CD4-positive, alpha-beta T cell treated with Interleukin-6 at 100 ng/mL for 8 hours (primary cell): ENCODE measurements at places on chromosomes 3 and 15.

- DNase-seq, result no peak
These were observed 6.0 kb upstream of the GATA2 start for GRCh38 chr3:128498901-128499530.

GRCh38 chr15:72907733-72908132, 124.2 kb upstream of the ADPGK start:
- no peak for DNase-seq

DNA sequence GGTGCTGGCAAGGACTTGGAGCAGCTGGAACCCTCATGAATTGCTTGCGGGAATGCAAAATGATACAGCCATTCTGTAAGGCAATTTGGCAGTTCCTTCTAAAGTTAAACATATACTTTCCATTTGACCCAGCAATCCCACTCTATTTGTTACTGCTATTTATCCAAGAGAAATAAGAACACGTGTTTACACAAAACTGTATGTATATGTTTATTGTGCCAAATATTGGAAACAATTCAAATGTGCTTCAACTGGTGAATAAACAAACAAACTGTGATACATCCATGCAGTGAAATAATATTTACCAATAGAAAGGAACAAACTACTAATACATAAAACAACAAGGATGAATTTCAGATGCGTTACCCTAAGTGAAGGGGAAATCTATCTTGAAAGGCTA, 60.0 kb upstream of the NTRK3 start:
- DNase-seq, result no peak

DNA sequence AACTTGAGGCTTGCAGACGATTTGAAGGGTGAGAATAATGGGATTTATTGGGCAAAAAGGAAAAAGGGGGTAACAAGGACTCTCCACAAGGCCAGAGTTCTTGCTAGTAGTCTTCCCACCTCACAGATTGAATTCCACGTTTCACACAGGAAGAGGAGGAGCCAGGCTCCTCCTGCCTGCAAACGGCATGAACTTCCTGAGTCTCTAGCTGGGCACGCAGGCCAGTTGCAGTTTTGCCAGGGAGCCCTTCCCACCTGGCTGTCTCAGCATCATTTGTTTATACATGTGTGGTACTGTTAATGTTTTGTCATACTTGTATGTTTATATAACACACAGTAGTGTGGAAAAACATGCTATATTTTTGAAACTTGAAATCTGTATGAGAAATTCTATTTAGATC, 155.0 kb downstream of the NLGN1 start:
- no peak for DNase-seq

GRCh38 chr3:62644493-62644892, 230.7 kb downstream of the CADPS start:
- DNase-seq, result no peak

DNA sequence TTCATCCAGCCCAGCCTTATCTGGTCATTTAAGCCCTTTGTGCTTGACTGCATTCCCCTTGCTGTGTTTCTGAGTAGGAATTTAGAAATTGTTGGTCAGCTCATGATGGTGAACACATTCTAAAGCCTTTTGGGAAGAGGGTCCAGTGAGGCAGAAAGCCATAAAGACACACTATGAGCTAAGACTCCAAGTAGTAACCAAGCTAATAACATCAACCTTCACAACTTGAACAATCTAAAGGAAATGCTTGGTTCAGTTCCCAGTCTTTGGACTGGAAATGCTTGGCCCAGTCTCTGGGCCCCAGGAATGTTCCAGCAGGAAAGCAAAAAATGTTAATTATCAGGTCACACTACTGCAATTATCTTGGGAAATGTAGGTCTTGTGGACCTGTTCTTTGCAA, 7.7 kb downstream of the PLSCR1 start:
- no peak for DNase-seq

DNA sequence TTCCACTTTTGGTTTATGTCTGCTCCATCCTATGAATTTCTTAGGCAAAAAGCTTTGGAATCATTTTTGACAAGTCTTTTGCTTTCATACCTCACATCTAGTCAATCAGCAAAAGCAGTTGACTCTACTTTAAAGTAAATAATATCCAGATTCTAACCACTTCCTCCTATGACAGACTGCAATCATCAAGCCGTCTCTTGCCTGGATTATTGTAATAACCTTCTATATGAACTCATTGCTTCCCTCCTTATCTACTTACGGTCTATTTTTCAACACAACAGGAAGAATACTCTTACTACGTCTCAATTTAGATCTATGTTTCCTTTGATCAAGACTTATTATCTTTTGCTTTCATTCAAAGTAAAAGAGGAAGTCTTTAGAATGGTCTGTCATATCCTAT, 20.7 kb downstream of the CLDN1 start:
- no peak for DNase-seq

DNA sequence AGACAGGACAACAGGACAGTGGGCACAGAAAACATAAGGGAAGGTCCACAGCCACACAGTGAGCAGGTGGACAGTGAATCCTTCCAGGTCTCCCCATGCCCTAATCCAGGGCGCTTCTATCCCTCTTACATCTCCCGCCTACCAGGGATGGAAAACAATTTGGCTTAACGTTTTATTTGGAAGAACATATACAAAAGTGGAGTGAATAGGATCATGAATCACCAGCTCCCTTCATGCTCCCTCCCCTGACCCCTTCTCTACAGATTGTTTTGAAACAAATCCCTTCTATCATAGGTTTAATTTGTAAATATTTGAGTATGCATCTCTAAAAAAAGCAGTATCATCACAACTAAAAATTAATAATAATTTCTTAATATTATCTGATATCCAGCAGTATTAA, 52.5 kb downstream of the CLDN11 start:
- no peak for DNase-seq

DNA sequence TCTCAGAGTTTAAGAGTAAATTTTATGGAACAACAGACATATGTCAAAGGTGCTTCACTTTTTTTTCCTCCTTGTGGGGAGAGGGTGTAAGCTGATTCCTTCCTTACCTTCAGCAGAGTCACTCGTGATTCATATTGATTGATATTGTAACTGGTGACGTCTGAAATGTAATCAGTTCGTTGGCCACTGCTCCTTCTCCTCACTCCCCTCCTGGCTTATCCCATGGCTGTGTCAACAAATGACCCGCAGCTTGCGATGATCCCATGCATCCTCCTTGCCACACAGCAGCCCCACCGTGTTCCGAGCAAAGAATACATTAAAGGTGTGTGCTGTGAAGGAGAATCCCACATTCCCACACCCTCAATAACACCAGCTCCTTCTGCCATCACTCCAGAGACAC, 7.3 kb downstream of the MGLL start:
- no peak for DNase-seq

GRCh38 chr3:161649900-161650484, 153.4 kb downstream of the OTOL1 start:
- no peak for DNase-seq

GRCh38 chr3:56974247-56974930, 86.1 kb upstream of the SPATA12 start:
- no peak for DNase-seq

DNA sequence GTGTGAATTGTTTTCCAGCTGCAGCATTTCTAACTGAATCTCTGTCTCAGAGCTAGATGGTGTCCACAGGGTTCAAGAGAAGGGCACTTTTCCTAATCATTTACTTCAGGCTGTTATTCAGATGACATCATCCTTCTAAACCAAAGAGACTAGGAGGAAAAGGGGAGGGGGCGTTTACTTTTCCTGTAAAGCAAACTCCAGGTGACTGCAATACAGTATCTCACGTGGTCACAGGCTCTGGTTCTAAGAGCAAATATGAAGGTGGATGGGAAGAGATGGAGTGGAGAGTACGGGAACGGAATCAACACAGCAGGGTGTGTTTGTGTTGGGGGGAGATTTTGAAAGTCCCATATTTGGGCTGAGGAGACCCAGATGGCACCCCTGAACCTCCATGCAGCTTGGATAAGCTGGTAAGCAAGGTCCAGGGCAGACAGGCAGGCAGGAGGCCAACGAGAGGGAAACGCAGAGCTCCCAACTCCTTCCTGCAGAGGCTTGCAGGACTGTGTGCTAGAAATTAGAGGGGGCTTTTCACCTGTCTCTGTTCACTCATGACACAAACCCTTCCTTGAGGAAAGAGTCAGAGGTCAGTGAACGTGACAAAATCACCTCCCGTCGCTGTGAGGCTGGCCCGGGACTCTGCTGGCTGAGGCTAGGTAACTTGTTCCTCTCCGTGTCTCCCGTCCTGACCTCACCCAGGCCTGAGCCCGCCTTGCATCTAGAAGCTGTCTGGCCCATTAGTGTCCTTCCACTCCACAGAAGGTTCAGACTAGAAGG, 151.2 kb downstream of the OPA1 start:
- no peak for DNase-seq

- no peak for DNase-seq
These were observed 9.2 kb upstream of the SIN3A start for GRCh38 chr15:75460646-75461045.

GRCh38 chr3:7978087-7978422, 523.6 kb upstream of the LMCD1 start:
- no peak for DNase-seq

DNA sequence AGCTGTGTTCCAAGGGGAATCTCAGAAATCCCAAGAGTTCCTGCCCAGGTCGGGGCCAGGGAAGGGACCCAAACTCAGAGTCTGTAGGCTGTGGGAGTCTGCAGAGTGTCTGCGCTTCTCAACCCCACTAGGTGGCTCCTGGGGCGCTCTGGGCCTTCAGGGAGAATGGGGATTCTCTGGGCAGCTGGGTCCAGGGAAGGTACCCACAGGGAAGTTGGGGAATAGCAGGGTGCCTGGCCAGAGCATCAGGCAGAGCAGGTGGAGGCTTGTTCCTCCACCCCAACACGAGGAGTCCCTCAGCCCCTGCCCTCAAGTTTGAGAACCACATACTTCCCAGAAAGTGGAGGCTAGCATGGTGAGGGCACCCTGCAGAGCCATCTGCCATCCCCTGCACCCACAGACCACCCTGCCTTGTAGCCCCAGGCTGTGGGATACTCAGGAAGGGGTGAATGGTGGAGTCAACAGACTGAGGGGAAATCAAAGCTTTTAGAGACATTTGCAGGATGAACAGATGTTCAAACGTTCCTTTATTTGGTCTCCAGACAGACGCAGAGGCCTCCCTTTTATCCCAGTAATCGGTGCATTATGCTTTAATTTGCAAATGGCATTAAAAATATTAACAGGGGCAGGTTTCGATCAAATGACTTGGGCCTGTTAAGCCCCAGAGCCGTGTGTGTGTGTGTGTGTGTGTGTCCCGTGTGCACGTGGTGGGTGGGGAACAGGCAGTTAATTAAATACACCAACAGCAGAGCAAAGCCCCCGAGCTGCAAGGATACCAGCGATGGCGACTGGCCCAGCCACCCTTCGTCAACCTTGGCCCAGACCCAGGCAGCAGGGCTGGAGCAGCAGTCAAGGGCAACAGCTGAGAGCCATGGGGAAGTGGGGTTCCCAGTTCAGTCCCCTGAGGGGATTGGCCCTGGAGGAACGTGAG, 57.7 kb downstream of the DNAJB8 start:
- no peak for DNase-seq

- DNase-seq, result no peak
These were observed 6.1 kb downstream of the MSL2 start for GRCh38 chr3:136189859-136190617.

GRCh38 chr3:46278816-46279672, 36.8 kb downstream of the CCR3 start:
- no peak for DNase-seq

GRCh38 chr3:10242182-10243065, 5.8 kb upstream of the TATDN2 start:
- DNase-seq, result peak; percentile 82

- DNase-seq, result no peak
These were observed 15.5 kb downstream of the MYL3 start for GRCh38 chr3:46847744-46848143.

GRCh38 chr3:175307642-175308041, 448.5 kb downstream of the NAALADL2 start:
- no peak for DNase-seq

DNA sequence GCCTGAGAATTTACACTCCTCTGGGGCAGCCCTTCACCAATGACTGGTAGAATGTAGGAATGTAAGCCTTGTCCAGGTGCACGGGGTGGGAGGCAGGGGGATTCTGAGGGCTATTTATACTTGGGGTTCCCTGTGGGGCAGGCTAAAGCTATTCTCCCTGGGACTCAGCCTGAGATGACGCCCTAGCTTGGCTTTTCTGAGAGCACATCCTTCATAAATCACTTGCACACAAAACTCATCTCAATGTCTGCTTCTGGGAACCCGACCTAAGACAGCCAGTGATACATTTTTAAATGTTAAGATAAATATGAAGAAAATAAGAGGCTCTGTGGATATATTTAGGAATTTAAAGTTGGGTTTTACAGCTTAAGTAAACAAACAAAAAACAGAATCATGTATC, 16.6 kb downstream of the TMEM158 start:
- no peak for DNase-seq

DNA sequence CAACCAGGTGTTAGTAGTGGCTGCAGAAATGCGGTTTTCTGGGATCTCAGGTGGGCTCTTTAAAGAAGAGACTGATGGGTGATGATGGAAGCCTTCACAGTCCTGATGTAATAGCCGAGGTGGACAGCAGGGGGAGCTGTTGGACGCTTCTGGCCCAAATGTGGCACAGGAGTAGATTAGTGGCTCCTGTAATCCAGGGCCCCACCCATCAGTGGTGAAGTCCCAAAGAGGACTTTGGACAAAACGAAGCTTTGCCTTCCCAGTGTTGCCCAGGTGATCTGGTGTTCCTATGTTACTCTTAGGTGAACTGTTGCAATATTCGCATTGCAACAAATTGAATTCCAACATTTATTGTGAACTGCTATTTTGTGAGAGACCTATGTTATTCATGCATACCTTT, 31.8 kb upstream of the MYZAP start:
- DNase-seq, result peak; percentile 50

- no peak for DNase-seq
These were observed 265.4 kb upstream of the CCDC54 start for GRCh38 chr3:107111872-107112271.

GRCh38 chr15:96042734-96043224, 287.7 kb upstream of the NR2F2 start:
- no peak for DNase-seq

- DNase-seq, result no peak
These were observed 8.3 kb downstream of the TRA2B start for GRCh38 chr3:185929192-185930151.

DNA sequence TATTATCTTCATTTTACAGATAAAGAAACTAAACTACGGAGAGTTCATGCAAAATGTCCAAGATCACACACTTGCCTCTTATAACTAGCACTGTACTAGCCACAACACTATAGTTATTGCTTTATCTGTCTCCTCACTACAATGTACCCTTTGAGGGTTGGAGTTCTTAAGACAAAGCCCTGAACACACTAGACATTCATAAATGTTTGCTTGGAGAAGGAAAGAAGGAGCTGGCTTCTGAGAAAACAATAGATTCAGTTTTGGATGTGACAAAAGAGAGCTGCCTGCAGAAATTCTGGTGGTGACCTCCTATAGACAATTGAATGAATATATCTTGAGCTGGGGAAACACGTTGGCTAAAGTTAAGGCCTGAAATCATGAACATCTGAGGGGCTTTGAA, 169.9 kb upstream of the ARHGEF26 start:
- no peak for DNase-seq

- DNase-seq, result no peak
These were observed 56.1 kb upstream of the GK5 start for GRCh38 chr3:142281474-142281873.
